ENCODE measurements at places on chromosomes 2 and 18.

DNA sequence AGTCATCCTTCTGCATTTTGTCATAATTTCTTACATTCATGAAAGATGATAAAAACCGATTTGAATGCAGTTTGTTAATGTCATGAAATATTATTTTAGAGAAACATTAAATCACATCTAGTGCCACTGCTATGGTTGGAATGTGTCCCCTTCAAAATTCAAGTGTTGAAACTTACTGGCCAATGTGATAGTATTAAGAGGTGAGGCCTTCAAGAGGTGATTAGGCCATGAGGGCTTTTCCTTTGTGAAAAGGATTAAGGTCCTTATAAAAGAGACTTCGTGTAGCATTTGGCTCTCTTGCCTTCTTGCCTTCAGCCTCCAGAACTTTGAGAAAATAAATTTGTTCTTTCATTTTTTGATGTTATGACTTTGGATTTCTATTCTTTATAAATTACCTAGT is 117.2 kb downstream of the RGPD3 start:
- no peak for DNase-seq
- no peak overlapping the region for H3K4me3 ChIP-seq

DNA sequence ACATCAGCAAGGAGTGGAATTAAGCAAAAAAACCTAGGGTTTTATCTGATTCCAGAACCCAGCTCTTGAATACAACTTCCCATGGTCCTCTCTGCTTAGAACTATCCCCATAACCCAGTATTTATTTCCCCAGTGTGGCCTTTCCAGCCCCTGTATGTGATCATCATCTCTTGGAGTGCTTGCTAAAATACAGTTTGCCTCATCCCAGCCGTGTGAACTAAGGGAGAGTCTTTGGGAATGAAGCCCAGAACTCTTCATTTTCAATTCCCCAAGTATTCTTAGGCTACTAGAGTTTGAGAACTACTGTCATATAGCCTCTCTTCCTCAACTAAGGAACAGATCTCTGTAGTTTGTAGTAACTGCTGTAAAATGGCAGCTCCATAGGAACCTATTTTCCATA is 173.1 kb downstream of the LCLAT1 start:
- no peaks in the 10 kb centered on the region for H3K4me1 ChIP-seq
- no peaks in the 10 kb centered on the region for H3K36me3 ChIP-seq
- no peak for DNase-seq
- no peak overlapping the region for H3K27ac ChIP-seq
- H3K4me3 ChIP-seq, result no peak overlapping the region
- no peaks in the 10 kb centered on the region for H3K27me3 ChIP-seq

DNA sequence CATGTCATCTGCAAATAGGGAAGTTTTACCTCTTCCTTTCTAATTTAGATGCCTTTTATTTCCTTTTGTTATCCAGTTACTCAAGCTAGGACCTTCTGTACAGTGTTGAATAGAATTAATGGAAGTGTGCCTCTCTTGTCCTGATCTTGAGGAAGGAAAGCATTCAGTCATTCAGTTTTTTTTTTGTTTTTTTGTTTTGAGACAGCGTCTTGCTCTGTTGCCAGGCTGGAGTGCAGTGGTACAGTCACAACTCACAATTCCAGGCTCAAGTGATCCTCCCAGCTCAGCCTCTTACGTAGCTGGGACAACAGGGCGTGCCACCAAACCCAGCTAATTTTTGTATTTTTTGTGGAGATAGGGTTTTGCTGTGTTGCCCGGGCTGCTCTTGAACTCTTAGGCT is 203.9 kb upstream of the ALPP start:
- H3K4me1 ChIP-seq, result no peaks in the 10 kb centered on the region
- H3K27me3 ChIP-seq, result no peaks in the 10 kb centered on the region
- H3K4me3 ChIP-seq, result no peak overlapping the region
- no peaks in the 10 kb centered on the region for H3K36me3 ChIP-seq

DNA sequence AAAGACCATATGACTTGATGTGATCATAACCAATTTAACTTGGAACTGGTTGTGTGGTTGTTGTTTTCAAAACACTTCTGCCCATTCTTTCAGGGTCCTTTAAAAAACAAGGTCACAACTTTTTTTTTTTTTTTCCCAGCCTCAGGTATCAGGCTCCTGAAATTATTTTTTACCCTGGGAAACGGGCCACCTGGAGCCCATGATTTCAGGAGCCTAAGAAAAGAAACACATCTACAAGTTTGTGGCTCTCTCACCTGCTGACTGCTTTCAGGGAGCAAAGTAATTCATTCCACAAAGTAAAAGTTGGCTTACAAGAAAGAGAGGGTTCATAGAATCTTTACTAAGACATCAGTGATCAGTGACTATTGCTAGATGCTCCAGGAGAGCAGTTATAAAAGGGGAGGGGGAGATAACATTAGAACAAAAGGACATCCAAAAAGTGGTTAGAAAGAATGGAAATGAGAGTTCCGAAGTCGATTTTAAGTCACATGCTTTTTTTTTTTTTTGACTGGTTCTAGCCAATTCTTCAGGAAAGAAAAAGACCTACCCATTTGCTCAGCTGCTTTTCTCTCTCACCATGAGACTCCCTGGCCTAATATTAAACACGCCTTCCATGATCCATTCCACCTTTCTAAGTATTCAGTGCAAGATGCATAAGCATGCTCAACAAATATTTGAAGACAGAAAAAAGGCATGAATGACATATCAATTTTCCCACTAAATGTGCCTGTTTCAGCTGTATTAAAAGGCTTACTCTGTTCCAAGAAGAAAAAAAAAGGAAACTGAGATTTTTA is 267.3 kb downstream of the LRATD1 start:
- H3K27ac ChIP-seq, result no peak overlapping the region
- no peaks in the 10 kb centered on the region for H3K27me3 ChIP-seq
- no peaks in the 10 kb centered on the region for H3K36me3 ChIP-seq
- no peaks in the 10 kb centered on the region for H3K4me1 ChIP-seq
- DNase-seq, result no peak

DNA sequence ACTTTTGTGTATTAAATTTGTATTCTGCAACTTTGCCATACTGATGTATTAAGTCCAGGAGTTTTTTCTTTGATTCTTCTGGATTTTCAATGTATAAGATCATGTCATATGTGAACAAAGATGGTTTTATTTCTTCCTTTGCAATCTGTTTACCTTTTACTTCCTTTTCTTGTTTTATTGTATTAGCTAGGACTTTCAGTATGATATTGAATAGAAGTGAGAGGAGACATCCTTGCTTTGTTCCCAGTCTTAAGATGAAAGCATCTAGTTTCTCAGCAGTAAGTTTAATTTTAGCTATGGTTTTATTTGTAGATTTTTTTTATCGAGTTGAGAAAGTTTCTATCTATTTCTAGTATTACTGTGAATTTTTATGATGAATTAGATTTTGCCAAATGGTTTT is 25.5 kb downstream of the VRK2 start:
- no peak overlapping the region for H3K27ac ChIP-seq
- no peak for DNase-seq
- H3K27me3 ChIP-seq, result no peaks in the 10 kb centered on the region
- no peaks in the 10 kb centered on the region for H3K4me1 ChIP-seq
- no peak overlapping the region for H3K4me3 ChIP-seq
- H3K36me3 ChIP-seq, result no peaks in the 10 kb centered on the region

DNA sequence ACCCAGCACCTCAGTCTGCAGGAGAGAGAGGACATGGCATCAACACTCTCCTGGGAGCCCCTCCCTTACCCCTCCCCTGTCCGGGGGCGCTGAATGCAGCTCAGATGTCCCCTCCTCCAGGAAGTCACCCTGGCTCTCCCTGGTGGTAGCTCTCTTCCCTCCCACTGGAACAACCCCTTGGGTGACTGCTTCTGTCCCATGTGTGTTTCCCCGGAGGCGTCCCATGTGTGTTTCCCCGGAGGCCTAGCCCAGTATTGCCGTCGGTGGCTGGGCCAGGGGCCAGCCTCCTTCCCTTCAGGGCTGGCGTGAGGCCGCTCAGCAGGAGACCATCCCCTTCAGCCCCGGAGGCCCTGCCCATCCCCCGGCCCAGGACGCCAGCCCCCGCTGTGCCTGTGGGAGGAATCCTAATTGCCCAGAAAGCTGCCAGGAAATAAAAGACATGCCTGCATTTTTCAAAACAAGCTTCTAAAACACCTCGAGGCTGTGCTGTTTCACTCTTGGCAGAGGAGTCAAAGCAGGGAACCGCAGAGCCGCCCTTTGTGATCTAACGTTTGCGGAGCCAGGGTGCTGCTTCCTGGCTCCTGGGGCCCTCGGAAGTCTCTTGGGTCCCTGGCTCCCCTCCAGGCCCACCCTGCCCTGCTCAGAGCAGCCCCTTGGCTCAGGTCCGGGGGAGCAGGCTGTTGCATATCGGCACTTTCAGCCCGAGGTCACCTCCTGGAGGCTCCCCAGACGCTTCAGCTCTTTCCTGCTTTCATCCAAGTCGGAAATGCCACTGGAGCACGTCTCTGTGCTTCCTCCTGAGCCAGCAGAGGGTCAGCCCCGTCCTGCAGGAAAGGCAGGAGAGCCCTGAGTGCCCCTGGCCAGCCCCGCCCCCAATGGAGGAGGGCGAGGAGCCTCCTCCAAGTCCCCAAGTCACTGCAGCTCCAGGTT is 11.4 kb downstream of the SNED1 start:
- H3K27me3 ChIP-seq, result peaks cover 3% of the 10 kb centered on the region
- H3K36me3 ChIP-seq, result no peaks in the 10 kb centered on the region
- peak; percentile 67 for DNase-seq
- peaks cover 44% of the 10 kb centered on the region for H3K4me1 ChIP-seq
- H3K27ac ChIP-seq, result peak overlapping the region; percentile 49

DNA sequence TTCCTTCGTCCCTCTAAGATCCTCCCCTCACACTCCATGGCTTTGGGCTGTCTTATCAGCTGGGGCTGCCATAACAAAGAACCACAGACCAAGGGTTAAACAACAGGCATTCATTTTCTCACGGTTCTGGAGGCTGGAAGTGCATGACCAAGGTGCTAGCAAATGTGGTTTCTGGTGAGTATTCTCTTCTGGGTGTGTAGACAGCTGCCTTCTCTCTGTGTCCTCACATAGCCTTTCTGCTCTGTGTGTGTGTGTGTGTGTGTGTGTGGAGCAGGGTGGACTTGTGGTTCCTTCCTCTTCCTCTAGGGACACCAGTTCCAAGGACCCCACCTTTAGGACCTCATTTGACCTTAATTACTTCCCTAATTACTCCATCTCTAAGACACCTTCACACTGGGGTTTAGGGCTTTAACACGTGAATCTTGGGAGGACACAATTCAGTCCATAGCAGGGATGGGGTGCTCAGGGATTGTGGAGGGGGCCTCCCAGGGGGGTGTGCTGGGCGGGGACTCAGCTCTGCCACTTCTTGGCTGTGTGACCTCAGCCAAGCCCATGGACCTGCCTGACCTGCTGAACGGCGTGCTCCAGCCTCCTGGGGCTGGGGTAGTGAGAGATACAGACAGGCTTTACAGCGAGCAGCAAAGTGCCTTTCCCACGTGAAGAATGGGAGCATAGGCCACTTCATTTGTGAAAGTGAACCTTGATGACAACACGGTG is 38.0 kb downstream of the ACKR3 start:
- H3K27me3 ChIP-seq, result no peaks in the 10 kb centered on the region
- H3K4me1 ChIP-seq, result peaks cover 2% of the 10 kb centered on the region
- H3K4me3 ChIP-seq, result no peak overlapping the region

- no peaks in the 10 kb centered on the region for H3K27me3 ChIP-seq
- H3K36me3 ChIP-seq, result no peaks in the 10 kb centered on the region
- H3K4me3 ChIP-seq, result no peak overlapping the region
- no peak overlapping the region for H3K27ac ChIP-seq
- no peaks in the 10 kb centered on the region for H3K4me1 ChIP-seq
Observed at GRCh38 chr2:189046320-189046719, 72.1 kb downstream of the COL3A1 start.

DNA sequence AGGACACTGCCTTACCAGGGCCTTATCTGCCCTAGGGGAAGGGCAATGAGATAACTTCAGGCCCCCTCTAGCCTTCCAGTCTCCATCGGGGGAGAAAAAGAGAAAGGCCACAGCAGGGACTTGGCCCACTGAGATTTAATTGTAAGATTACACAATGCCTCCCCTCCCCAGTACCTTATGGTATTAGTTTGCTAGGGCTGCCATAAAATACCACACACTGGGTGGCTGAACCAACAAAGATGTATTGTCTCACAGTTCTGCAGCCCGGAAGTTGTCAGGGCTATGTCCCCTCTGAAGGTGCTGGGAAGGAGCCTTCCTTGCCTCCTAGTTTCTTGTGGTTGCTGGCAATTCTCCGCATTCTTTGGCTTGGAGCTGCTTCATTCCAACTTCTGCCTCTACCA is 34.8 kb upstream of the SPATA3 start:
- H3K4me1 ChIP-seq, result peaks cover 9% of the 10 kb centered on the region
- no peaks in the 10 kb centered on the region for H3K36me3 ChIP-seq
- no peak overlapping the region for H3K27ac ChIP-seq
- no peak for DNase-seq
